ENCODE measurements at places on chromosomes 3 and 15. TPM values are rescaled to one million over a fixed set of nuclear protein-coding genes. Genes with fewer than 3 reads are reported as not detected.

ZKSCAN7 gene
- total RNA-seq = 7.9 TPM

LIPC gene
- 9.9 TPM for total RNA-seq

BTLA gene
- 3.2 TPM for total RNA-seq

GOLGA8J gene
- not detected for total RNA-seq

GRCh38 chr3:71133865-71134264 lies 449.7 kb downstream of the FOXP1 start:
- H3K27me3 ChIP-seq = no peaks in the 10 kb centered on the region
- no peak overlapping the region for H3K4me3 ChIP-seq
- peaks cover 16% of the 10 kb centered on the region for H3K4me1 ChIP-seq
- no peaks in the 10 kb centered on the region for H3K36me3 ChIP-seq
- no peak for DNase-seq

- H3K4me3 ChIP-seq = no peak overlapping the region
- no peak for DNase-seq
- H3K27ac ChIP-seq = no peak overlapping the region
- no peaks in the 10 kb centered on the region for H3K27me3 ChIP-seq
- H3K36me3 ChIP-seq = peaks cover 7% of the 10 kb centered on the region
Measured at GRCh38 chr3:119751423-119751822, 30.5 kb upstream of the NR1I2 start.

DNA sequence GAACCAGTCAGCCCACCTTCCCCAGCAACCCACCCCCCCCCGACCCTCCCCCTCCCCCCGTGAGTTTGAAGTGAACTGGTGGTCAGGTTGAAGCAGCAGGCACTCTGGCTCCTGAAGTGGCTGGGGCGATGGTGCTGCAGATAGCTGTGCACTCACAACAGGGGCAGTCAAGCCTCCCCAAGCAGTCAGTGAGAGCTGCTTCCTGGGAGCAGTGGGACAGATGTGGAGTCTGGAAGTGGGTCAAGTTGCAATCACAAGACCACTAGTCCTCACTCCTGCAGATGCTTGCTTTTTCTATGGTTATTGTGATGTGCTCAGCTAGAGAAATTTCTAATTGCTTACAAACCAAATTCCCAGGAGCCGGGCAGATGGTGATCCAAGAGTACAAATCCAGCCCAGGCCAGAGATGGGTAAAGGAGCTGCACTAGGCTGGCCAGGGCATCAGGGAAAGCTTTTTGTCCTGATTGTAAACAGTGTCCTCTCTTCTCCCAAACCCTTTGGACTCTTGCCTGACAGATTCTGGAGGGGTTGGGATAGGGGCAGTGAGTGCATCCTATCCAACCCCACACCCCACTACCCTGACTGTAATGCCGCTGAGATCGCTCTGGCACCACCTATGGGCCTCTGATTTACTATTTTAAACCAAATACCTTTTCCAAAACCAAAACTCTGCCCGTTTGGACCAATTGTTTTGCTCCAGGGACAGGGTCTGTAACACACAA lies 9.8 kb upstream of the CLPX start:
- no peak overlapping the region for H3K27ac ChIP-seq
- no peak overlapping the region for H3K4me3 ChIP-seq
- no peaks in the 10 kb centered on the region for H3K36me3 ChIP-seq
